Stimulated activated CD4-positive, alpha-beta T cell treated with anti-CD3 and anti-CD28 coated beads, Interleukin-15, amount 100 ng/mL, for 1 hour (primary cell): ENCODE measurements at places on chromosomes 16 and 17.

DNA sequence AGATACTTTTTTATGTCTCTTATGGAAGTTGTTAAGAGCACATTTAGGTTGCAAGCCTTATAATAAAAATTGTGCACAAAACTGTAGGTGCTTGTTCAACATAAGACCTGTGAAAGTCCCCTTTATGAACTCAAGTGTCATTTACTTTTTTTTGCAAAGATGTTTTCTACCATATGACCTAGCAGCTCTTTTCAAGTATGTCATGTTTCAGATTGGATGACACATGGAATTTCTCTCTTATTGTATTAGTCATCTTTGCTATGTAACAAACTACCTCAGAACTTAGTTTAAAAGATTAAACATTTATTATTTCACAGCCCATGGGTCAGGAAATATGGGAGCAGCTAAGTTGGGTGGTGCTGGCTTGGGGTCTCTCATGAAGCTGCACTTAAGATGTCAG is 57.9 kb downstream of the PHKB start:
- DNase-seq = no peak

DNA sequence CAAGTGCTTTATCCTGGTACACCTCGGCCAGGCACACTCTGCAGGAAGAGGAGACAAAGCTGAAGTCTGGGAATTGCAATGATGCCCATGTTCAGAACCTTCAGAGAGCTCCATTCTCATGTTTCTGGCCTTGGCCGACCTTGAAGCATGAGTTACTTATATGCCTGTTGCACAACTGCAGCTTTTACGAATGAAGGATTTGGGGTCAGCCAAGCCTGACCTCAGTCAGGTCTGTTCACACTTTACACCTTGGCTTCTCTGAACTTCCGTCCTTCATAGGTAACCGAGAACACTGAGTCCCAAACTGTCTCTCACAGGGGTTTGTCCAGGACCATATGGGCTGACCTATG is 66.7 kb downstream of the GTF3C1 start:
- no peak for DNase-seq

DNA sequence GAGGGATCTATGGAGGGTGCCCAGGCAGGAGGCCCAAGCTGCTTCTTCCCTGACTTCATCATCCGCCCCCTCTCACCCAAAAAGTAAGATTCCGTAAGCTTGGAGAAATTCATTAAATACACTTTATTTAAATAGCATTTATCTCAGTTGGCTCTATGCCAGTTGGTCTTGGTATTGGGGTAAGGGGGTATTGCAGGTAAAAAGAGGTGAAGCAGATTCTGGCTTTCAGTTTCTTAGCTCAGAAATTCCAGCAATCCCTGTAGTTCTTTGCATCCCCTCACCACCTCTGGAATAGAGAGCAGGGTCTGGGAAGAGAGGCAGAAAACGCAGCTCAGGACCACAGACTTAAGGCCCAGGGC is 750 bp upstream of the ALDOC start:
- DNase-seq = no peak

DNA sequence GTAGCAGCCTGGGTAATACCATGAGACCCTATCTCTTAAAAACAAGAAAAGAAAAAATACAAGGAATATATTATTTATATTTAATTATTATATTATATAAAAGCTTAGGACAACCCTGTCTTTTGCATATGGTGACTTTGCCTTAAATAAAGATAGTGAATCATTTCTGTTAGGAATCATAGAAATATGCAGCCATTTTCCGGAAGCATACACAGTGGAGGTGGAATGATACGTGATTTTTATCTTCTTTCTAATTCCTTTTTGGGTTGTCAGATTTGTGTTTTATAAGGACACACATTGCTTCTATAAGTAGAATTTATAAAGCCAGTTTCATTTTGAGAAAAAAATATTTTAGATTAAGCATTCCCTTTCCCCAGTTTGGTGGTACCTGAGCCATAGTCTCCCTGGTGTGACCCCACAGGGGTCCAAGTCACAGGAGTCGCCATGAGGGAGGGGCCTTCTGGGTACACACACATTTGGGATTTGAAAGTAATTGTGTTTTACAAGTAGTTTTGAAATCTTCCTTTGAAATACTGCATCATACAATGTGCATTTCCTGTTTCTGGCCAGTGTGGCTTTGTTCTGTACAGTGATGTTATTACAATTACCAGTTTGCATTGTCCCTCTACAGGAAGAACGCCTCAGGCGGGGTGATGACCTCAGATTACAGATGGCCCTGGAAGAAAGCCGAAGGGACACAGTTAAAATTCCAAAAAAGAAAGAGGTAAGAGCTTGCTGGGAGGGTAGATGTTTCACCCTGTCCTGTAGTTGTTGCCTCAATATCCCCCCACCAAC is 50.9 kb downstream of the B9D1 start:
- no peak for DNase-seq

DNA sequence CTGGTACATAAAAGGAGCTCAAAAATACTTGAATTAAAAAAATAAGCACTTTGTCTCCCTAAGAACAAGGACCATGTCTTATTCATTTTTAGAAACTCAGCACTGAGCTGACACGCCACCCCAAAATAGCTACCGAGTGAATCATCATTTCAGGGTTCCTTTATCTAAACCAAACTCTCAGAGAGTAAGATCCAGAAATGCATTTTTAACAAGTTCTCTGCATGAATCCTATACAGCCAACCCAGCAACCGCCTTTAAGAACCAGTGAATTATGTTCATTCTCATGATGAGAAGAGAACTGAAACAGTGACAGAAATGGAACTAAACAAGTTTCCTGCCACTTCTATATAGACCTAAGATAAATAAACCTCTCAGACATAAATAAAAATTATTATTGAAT is 8.7 kb downstream of the C16orf87 start:
- no peak for DNase-seq

- DNase-seq = no peak
Measured at GRCh38 chr16:58508671-58509251, 6.6 kb upstream of the SETD6 start.

DNA sequence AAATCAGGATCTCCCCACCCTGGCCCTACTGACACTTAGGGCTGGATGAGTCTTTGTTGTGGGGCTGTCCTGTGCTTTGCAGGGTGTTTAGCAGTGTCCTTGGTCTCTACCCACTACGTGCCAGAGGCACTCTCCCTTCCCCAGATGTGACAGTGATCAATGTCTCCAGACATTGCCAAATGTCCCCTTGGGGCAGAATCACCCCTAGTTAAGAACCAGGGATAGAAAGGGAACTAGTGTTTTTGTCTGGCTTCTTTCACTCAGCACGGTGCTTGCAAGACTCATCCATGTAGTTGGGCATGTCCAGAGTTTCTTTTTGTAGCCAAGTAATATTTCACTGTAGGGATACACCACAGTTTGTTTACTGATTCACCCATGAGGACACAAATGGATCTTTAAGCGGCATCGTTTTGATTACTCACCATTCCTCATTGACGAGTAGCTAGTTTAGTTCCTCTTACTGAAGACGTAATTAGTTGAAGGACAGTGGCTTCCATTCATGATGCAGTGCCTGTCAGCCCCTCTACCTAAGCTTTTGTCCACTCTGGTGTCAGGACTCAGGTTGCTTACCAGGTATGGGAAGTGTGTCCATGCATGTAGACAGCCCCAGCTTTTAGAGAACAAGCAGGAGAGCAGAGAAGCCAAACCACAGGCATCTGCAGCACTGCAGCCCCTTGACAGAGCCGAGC is 26.0 kb upstream of the ITGB4 start:
- no peak for DNase-seq

- DNase-seq = no peak
Measured at GRCh38 chr16:81661082-81661481, 118.0 kb upstream of the PLCG2 start.
